ENCODE measurements at places on chromosomes 5 and 9.

GRCh38 chr9:69829484-69829883 lies 8.9 kb downstream of the CFAP95 start:
- DNase-seq, result no peak

GRCh38 chr5:57199866-57200265 lies 26.0 kb downstream of the GPBP1 start:
- DNase-seq, result no peak

DNA sequence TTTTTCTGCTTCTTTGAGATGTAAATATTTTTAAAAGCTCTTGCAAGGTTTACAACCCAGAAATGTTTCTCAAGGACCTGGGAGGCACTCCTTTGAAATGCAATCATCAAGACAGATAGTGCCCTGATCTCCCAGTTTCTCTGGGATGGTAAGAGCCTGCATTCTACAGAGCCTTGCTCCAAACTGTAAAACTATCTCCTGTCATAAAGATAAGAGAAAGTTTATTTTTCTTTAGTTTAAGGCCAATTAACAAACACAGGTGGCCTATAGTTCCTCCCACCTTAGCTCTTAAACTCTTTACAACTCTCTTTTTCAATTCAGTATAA lies 1231.1 kb upstream of the NUDT12 start:
- DNase-seq, result no peak

GRCh38 chr5:176415952-176416924 lies at the start of gene CLTB:
CLTB (minus strand) TSS chr5:176416539; CDS start chr5:176416363, 176 bp downstream.
- DNase-seq, result peak; percentile 93

DNA sequence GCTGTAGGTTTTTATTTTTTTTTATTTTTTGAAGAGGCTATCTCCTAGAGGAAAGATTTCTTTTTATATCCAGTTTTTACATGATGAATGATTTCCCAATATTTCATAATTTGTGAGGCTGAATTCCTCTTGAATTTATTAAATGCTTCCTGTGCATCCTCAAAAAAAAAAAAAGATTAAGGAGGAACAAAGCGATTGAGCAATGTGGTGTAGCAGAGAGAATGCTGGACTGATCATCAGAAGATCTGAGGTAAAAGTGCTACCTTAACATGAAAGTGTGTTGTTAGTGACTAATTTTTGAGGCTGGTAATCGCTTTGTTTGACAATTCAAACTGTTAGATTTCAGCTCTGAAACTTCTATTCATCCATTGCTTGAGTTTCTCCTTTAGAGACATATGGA lies 125.1 kb downstream of the ESM1 start:
- no peak for DNase-seq

DNA sequence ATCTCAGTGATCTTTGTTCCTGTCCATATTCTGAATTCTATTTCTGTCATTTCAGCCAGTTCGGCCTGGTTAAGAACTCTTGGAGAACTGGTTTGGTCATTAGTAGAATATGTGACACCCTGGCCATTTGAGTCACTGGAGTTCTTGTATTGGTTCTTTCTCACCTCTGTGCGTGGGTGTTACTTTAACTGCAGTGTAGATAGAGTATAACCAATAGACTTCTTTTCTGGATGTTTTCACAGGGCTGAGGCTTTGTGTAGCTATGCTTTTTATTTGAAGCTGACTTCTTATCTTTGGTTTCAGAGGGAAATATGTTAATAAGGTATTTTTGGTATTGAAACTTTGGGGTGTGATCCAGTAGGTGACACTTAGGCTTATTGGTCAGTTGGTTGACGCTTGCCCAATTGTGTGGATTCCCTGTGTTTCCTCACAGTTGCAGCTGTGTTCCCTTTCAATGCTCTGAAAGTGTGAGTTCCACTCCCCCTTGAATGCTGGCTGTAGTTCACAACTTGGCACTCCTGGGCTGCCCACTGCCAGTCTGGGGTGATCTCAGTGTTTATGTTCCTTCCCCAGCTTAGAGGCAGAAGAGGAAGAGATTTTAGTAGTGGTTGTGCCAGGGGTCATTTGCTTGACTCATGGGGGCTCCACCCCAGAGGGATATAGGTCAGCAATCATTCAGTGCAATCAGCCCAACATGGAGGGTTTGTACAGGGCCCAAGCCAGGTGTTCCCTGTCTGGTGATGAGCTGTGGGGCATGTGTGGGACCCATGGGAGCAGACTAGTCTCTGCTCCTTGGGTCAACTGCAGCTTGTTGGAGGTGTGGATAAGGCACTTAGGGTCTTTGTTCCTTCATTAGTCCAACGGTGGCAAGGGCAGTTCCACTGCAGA lies 34.9 kb upstream of the TEK start:
- no peak for DNase-seq

GRCh38 chr5:124515497-124516245 lies 230.8 kb downstream of the ZNF608 start:
- DNase-seq, result no peak

DNA sequence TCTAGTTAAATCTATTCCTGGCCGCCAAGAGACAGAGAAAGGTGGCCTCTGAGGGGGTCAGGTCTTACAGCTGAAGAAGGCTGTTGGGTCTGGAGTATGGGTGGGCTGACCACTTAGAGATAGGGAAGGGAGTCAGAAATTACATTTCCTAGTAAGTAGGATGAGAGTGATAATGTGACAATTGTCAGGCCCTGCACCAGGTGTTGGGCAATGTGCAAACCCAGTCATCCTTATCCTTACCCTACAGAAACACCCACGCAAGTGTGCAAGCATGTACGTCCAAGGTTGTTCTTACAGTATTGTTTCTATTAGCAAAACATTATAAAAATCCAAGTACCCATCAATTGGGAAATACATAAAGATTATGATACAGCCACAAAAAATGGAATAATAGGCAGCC lies 9.5 kb downstream of the SPAAR start:
- DNase-seq, result no peak

- DNase-seq, result no peak
Observed at GRCh38 chr5:43699910-43700309, 96.9 kb downstream of the NNT start.

DNA sequence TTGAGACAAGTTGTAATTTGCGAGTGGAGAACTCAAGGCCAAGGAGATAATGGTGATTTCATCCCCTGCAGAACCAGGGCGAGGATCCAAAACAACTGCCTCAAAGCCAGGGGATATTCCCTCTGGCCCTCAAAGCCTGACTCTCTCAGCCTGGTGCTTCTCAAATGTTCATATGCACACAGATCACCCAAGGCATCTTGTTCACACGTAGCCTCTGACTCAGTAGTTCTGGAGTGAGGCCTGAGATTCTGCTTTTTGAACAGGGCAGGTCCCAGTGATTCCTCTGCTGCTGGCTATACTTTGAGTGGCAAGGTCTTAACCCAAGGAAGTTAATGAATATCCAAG lies 30.2 kb upstream of the WWC1 start:
- DNase-seq, result no peak

- DNase-seq, result no peak
Observed at GRCh38 chr9:135985889-135986288, 24.7 kb upstream of the UBAC1 start.

DNA sequence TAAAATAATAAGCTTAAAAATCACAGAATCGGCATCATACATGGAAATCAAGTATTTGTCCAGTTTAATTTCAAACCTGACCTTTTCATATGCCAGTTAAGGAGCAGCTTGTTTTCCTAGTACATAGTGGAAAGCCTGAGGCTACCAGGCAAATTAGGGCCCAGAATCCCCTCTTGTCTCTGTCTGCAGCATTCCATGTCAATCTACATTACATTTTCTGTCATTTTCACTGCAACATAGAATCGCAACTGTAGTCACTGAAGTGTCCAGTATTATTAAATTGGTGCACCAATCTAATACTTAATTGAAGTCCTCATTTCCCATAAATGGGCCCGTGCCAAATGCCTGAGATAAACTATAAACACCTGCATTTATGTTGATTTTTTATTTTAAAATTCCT lies 1352.2 kb upstream of the ACO1 start:
- DNase-seq, result no peak

GRCh38 chr5:3530251-3530650 lies 65.4 kb upstream of the IRX1 start:
- no peak for DNase-seq
